ENCODE measurements at places on chromosomes 16 and 17.

DNA sequence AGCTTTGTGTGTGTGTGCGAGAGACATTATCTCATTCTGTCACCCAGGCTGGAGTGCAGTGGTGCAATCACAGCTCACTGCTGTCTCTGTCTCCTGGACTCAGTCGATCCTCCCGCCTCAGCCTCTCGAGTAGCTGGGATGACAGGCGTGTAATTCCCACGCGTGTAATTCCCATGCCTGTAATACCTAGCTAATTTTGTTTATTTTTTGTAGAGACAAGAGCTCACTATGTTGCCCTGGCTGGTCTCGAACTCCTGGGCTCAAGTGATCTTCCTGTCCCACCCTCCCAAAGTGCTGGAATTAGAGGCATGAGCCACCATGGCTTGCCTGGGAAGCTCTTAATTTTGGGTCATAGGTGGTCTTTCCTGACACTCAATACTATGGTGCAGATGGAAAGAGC, 205.3 kb upstream of the TNRC6C start:
- no peak for DNase-seq

DNA sequence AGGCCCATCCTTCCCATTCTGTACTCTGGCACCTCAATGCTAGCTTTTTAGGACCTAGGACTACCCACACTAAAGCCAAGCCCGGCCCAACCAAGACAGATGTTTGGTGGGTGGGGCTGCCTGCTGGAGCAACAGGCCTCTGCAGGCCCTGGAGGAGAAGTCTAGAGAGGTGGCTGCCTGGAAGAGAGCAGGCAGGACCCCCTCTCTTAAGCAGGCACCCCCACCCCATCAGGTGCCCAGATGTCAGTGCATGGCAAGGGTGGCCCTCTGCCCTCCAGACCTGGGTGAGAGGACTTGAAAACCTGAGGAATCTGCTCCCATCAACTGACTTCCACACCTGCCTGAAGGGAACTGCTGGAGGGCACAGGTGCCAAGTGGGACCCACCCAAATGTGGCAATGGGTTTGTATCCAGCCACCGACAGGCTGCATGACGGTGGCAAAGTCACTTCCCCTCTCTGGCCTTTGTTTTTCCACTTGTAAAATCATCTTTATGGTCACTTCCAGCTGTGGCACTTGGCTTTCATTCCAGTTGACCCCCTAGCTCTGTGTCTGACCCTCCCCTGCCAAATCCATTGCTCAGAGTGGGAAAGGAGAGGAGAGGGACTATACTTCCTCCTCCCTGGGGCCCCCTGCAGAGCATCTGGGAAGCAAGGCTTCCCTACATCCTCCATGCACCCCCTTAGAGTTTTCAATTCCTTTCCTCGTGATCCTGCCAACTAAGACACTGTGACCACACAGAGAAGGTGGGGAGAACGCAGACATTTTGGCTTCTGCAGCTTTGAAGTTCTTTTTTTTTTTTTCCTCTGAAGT, 1.7 kb upstream of the STAT5A start:
- no peak for DNase-seq

DNA sequence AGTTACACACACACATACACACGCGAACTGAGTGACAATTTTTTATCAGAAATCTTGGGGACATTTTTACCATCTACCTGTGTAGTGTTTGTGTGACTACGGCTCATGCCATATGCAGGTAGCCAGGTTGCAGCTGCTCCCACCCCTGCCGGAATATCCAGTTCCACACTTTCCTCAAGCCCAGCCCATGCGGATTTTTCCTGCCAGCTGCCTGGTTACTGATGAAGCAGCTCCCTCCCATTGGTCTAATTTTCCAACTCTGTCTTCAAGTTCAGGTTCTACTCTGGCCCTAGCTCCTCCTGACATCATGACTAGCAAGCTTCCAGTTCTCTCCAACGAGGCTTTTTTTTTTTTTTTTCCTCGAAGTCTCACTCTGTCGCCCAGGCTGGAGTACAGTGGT, 4.8 kb downstream of the GSG1L2 start:
- no peak for DNase-seq

DNA sequence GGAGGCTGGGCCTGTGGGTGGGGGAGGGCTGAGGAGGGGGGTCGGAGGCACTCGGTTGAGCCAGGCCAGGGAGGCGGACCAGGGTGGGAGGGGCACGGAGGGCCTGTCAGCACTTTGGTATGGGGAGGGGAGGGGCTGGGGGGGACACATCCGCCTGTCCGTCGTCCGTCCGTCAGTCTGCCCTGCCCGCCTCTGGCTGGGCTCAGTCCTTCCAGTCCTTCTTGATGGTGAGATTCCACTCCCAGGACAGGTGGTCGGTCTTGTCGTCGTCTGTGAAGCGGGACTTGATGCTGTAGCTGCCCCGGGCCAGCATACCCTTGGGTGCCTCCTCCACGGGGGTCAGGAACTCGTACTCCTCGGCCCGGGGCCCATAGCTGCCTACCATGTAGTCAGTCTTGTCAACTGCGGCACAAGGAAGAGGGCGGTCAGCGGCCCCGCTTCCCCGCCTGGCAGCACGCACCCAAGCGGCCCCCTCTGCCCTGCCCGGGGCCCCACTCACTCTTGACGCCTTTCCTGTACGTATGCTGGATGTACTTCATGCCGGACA, 2.4 kb downstream of the ARHGDIA start:
- DNase-seq: no peak

DNA sequence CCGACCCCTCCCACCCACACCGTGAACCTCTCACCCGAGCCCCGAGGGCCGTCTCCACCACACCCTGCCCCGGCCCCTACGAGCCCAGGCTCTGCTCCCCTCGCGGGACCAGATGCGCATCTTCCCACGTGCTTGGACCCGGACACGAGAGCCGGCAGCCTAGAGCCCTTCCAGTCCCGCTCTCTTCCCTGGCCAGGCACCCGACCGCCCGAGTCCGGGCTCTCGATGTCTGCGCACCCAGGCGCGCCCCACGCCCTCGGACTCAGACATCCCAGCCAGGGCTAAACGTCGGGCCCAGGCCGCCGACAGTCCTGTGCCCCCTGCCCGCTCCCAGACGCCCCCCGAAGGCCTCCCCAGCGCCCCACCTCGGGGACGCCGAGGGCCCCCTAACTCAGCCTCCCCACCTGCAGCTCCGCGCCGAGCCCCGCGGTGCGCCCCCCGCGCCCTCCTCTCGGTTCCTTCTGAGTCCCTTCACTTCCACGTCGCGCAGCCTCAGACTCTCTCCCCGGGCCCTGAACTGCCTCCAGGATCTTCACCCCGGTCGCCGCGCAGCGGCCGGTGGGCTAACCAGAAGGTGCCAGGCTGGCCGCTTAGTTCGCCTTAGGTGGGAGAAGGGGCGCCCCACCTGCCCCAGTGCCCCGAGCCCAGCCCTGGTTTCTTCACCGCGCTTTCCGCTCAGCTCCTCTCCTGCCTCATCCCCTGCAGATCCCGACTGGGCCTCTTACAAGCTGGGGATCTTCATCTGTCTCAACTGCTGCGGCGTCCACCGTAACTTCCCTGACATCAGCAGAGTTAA, 688 bp downstream of the ADAP2 start:
- no peak for DNase-seq

- no peak for DNase-seq
Measured at GRCh38 chr16:47213761-47214440, 70.2 kb upstream of the NETO2 start.

DNA sequence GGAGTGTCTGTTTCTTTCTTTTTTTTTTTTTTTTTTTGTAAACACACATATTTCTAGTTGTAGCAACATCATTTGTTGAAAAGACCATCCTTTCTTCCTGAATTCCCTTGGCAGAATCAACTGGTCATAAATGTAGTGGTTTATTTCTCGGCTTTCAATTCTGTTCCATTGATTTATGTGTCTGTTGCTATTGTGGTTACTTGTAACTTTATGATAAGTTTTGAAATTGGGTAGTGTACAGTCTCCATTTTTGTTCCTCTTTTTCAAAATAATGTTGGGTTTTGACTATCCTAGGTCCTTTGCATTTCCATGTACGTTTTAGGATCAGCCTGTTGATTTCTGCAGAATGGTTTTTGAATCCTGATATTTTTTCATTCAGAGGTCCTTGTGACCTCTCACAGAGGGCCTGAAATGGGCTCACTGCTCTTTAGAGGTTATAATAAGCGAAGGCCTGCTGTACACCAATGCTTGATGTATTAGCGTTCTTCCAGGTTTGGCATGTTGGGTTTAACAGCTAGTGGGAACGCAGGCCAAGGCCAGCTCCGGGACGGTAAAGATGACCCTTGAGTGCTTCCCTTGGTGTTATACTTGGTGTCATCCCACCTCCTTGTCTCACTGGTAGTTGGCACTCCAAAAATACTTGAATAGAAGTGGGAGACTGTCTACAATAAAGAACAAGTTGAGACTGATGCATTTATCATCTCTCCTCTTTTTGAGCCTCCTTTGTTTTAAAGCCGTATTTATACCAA, 43.8 kb downstream of the ZNRF1 start:
- no peak for DNase-seq

- no peak for DNase-seq
Measured at GRCh38 chr16:58021661-58022551, 3.6 kb upstream of the MMP15 start.

DNA sequence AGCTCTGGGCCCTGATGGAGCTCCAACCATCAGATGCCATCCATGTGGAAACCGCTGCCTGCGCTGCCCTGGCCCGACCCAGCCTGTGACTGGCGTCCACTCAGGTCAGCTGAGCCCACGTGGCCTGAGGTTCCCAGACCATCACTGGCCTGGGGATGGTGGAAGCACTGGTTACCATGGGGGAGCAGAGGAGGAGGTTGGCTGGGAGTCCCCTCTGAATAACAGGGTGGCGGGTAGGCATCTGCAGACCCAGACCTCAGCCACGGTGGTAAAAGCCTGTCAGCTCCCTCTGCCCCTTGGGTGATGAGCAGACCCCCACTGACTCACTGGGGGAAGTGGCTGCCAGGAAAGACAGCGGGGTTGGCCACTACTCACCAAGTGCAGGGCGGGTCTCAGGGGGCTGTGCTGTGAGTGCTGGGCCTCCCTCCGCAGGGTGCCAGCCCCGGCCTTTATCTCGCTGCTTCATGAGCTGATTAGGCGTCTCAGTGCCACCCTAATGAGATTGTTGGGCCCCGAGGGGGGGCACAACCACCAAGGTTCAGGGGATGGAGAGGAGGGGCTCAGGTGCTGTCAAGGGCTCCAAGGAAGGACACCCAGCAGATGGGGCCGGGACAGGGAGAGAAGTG, at the start of gene PDE6G:
Gene PDE6G, minus strand, starts transcription at position 425 of the 626 bp plus-strand sequence. CDS start 3,237 bp downstream, outside the sequence.
- no peak for DNase-seq

- no peak for DNase-seq
Measured at GRCh38 chr17:2331303-2331702, 5.0 kb downstream of the TSR1 start.

- no peak for DNase-seq
Measured at GRCh38 chr17:15398736-15399331, 57.4 kb upstream of the TEKT3 start.

- DNase-seq: no peak
Measured at GRCh38 chr16:87350681-87351319, 32.8 kb downstream of the FBXO31 start.

DNA sequence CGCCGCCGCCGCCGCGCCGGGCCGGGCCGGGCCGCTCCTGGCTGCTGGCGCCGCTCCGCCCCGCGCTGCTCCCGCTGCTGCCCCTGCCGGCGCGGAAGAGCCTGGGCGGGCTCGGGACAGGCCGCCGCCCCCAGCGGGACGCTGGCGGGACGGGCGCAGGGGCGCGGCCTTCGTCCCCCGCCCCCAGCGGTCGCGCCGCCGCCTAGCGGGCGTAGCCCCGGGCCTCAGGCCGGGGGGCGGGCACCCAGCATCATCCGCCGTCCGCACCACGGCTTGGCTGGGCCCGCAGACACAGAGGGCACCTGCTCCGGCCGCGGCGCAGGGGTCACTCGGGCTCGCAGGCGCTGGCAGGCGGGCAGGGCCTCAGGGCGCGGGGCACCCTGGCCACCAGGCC, at the start of gene AMFR:
Gene AMFR, minus strand, starts transcription at position 107 of the 394 bp plus-strand sequence. CDS start 218 bp downstream, outside the sequence.
- DNase-seq: peak; percentile 74

Measured in CD4-positive, alpha-beta T cell treated with Interleukin-4 for 1 hour (primary cell).